ENCODE measurements at places on chromosomes 6 and 20.

DNA sequence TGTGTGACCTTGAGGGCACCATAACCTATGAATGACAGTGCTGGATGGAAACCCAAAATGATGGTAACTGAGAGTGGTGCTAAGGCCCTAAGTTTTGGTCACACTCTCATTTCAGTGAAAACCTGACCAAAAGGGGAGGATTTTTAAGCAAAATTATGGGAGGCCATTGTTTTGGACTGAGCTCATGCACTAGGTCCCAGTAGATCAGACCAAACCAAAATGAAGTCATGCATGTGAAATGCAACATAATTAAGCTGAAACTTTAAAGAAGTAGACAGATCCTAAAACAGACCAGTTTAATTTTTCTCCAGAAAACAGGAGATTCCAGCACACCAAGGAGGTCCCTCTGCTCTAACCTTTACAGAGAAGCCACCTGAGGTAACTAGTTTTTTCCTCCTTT lies 24.0 kb upstream of the THBS2 start:
- no peak for DNase-seq

DNA sequence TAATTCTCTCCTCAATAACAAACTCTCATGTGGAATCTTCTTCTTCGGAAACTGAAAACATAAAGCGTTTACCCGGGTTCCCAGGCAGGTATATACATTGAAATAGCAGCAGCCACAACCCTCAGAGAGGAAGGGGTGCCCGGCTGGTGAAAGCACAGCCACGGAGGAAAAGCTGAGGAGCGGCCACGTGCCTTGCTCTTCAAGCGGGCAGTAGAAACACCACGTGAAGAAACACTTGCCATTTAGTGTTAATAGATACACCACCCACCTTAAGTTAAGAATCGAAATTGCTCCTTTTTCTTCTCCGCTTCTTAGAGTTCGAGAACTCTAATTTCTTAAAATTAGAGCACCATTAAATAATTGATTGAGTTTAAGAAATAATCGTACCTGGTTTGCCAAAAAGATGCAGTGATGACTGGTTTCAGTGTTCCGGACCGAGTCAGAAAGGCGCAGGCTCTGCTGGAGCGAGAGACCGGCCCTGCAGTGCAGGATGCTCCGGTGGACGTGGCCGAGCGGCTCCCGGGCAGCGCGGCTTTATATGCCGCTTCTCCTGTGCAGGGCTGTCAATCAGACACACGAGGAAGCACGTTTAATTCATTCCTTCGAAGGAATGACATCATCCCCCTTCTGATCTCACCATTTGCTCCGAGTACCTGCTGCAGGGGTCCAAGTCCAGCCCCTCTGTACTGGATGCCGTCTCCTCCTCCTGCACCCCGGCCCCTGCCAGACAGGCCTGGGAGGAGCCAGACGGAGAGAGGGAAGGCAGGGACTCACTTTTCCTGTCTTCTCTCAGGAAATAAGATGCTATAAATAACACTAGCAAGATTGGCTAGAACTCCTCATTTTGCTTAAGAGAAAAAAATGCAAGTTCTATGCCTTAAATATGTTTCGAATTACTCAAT lies at the start of gene THBS2:
THBS2 (minus strand) TSS at position 510 of the 902 bp plus-strand sequence. CDS start 3,062 bp downstream, outside the sequence.
- DNase-seq: no peak

GRCh38 chr6:15427331-15428070 lies 181.6 kb downstream of the JARID2 start:
- no peak for DNase-seq

DNA sequence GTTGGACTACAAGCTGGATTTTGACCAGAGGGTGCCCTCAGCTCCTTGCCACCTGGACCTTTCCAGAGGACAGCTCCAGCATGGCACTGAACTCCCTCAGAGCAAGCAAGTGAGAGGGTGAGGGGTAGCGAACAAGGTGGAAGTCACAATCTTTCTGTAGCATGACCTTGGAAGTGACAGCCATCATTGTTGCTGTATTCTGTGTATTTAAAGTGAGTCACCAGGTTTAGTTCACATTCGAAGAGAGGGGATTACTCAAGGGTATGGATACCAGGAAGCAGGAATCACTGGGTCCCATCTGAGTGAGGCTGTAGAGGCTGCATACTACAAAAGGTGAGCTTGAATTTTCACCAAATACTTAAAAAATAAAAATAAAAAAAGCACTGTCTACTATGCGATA lies 280.0 kb upstream of the SPTLC3 start:
- no peak for DNase-seq

GRCh38 chr6:33744001-33744848 lies 2.5 kb downstream of the IP6K3 start:
- peak; percentile 60 for DNase-seq

DNA sequence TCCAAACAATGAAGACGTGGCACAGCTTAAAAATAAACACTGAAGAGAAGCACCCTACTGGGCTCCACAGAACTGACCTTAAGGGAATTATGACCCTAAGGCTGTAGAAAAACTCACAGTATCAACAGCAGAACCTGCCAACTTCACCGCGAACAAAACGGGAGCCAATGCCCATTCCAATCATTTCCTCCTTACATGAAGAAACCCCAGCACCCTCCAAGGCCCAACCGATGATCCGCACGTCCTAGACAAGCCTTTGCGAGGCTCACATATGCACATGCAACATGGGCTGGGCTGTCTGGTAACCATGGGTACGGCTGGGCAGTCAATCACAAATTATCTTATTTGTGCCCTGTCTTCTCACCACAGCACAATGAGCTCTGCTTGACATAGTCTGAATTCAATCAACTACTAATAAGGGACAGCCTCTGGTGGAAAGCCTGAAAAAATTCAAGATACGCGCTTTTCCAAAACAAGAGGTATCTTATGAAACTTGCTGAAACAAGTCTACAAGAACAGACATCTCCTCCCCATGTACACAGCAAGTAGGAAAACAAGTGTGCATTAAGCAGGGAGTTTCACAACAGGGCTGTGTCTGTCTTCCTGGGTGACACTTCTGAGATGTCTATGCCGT lies 1.7 kb downstream of the DIDO1 start:
- DNase-seq: peak; percentile 19

- DNase-seq: no peak
Measured at GRCh38 chr20:58103517-58103904, 124.9 kb downstream of the ANKRD60 start.

- DNase-seq: no peak
Measured at GRCh38 chr6:17280138-17280537, 1.0 kb upstream of the RBM24 start.

DNA sequence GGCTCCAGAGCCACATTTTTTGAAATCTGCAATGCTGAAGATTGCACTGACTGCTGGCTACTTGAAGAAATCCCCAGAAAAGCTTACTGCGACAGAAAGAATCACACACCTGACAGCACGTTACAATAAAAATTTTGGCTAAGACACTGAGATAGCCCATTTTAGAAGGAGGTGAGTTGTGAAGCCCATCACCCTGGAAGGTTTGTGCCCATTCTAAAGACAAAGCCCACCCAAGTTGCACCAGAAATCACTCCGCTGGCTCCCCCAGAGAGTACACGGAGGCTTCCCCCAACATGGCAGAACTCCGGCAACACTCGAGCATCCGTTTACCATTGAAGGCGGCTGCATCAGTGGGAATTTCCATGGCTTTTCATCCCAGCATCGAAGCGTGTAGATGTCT lies 29.4 kb downstream of the LPA start:
- DNase-seq: no peak

- no peak for DNase-seq
Measured at GRCh38 chr6:134984821-134985220, 34.9 kb upstream of the ALDH8A1 start.

- DNase-seq: no peak
Measured at GRCh38 chr6:108944707-108945680, 96.8 kb downstream of the ARMC2 start.

- no peak for DNase-seq
Measured at GRCh38 chr6:32116674-32117073, 7.5 kb upstream of the TNXB start.

- DNase-seq: no peak
Measured at GRCh38 chr6:147873816-147874215, 365.3 kb downstream of the SAMD5 start.

DNA sequence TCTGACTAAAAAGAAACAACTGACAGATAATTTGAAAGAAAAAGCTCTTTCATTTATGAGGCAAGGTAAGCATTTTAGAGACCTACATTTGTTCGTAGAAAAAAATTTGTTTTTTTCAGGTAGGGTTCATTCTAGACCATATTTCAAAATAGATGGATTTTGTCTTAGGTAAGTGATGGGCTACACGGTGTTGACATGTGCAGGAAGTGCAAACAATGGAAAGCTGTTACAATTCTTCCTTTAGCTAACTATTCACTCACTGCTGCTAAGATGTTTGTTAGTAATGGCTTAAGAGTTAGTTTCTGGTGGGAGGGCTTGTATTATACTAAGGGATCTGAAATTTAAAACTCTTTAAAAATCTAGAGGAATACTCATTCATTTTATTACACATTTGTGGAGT lies 96.7 kb downstream of the CD109 start:
- DNase-seq: no peak

GRCh38 chr20:703426-703825 lies 27.8 kb upstream of the SCRT2 start:
- DNase-seq: no peak

GRCh38 chr6:158707821-158708195 lies 58.0 kb downstream of the SYTL3 start:
- DNase-seq: no peak

DNA sequence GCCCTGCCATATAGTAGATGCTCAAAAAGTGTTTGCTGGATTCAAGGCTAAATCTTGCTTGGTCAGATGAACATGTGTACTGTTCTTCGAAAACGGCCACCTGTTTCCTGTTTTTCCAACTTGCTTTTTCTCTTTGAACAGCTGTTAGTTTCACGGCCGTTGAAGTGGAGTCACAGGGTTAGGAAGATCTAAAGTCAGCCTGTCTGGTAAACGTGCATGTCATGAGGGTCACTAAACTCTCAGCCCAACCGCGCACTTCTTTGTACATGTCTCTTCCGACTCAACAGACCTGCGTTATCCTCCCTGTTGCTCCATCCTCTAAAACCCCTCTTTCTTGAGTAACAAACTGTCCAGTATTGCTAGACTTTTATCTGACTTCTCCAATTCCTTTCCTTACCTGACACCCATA lies 93.2 kb upstream of the MAN1A1 start:
- no peak for DNase-seq

DNA sequence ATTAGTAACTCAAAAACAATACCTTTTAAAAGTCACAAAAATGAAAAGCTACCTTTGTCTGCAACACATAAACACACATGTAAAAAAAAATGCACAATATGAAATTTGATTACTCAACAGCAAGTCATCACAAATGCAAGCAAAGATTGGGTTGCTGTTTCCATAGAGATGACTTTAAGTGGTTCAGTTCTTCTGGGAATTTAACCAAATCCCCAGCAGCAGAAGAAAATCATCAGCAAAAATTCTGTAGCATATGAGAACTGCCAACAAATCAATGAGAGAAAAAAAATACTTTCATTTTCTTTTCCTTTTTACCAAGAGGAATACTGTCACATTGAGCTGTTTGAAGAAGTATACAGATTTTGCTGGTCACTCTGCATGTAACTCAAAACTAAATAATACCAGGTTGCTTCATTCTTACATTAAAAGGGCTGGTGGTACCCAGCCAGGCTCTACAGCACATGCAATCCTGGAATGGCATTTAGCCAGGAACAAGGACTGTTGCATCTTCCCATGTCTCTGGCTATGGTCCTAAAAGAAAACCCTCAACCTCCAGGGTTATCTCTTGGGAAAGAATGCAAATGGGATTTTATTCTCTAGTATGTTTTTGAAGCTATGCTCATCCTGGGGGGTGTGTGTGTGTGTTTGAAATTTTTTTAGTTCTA lies 158.3 kb downstream of the OPRM1 start:
- no peak for DNase-seq

GRCh38 chr6:124793398-124793797 lies 168.8 kb upstream of the RNF217 start:
- DNase-seq: no peak

GRCh38 chr6:162591517-162591916 lies 136.0 kb downstream of the PRKN start:
- no peak for DNase-seq

DNA sequence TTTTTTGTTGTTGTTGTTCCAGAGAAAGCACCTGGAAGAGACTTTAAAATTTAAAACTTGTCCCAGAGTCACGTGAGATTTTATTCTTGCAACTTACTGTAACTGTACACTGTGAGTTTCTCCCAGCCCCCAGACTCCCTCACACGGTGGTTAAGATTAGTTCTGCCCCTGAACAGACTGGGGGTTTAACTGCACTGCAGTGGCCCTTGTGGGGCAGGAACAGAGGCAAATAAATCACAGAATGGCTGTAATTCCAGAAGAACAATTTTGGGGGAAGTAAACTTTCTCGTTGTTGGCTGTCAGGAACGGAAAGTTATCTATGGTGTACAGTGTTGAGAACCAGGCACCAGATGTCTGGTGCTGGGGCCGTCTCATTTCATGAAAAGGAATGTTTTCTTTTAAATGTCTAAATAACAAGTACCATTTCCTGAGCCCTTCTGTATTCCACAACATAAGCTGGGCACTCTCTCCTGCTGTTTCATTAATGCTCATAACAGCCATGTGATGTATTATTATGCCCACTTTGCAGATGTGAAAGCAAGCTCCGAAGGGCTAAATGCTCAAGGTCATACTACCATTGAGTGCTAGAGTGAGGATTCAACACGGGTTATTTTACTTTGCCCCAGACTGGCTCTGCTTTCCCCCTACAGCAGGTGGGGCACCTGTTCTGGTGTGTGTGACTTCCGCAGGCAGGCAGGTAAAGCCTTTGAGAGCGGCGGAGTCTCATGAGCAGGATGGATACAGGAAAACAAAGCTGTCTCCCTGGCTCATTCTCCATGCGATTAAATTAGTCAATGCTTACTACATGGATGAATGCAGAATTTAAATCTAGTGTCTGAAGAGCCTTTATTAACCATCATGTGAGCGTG lies 30.5 kb downstream of the CNKSR3 start:
- DNase-seq: no peak

DNA sequence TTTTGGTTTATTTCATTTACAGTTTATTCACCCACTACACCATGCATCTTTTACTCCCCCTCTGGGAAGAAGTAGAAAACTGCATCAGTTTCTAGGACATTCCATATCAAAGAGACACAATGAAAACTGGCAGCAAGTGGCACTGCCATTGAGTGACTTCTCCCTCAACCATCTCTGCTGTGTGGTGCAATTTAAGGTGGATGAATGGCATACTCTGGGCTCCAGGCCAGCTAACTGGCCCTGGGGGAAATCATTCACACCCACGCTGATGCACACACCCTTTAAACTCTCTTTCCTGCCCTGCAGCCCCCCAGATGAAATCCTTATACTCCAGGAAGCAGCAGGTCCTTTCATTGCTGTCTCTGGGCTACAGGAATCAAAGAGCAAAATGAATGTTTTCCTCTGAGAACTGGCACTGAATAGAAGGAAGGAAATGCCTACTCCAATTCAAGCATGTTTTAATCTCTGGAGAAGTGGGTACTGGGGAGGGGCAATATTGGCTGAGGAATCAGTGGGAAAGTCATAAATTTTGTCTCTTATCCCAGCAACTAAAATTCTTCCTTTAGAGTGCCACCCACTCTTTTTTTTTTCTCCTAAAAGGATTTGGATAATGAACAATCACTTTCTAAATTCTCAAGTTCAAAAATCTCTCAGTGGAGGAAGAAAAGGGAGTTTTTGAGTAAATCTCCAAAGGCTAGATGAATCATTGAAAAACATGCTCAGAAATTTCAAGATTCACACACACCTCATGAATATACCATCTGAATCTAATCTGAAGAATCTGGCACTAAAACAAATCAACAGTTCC lies 16.9 kb upstream of the RFPL4B start:
- DNase-seq: no peak
